Stimulated activated CD8-positive, alpha-beta memory T cell treated with anti-CD3 and anti-CD28 coated beads, Interleukin-2, amount 100 ng/mL, for 48 hours (primary cell): ENCODE measurements at places on chromosomes 6 and 20.
A peak's percentile ranks its signal among the peaks of the same experiment; 100 is the strongest.

GRCh38 chr6:41560431-41561192 is 14.4 kb downstream of the FOXP4 start:
- DNase-seq = peak; percentile 75

GRCh38 chr6:37503309-37503965 is 3.7 kb upstream of the CCDC167 start:
- no peak for DNase-seq

DNA sequence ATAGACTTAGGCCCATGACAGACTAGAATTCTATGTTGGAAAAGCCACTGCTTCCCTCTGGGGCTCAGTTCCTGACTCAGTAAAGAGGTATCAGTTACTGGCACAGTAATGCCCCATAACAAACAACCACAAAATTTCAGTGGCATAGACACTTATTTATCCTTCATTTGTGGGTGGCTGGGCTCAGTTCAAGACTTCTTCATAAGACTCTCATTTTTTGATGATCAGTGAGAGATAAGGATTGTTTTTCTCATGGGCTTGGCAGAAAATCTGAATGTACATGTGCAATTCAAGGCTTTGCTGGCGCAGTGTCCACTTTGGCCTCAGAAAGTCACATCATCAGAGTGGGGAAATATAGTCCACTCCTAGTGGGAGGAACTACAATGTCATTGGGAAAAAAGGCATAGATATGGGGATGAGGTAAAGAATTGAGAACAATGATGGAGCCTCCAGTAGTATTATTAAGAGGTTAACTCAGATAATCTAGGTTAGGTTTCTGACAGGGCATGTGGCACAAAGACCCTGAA is 384.6 kb upstream of the FLRT3 start:
- no peak for DNase-seq

- no peak for DNase-seq
These were observed 18.6 kb downstream of the MYCT1 start for GRCh38 chr6:152716322-152716721.

- DNase-seq = no peak
These were observed 691.9 kb downstream of the RFPL4B start for GRCh38 chr6:113039005-113039404.

DNA sequence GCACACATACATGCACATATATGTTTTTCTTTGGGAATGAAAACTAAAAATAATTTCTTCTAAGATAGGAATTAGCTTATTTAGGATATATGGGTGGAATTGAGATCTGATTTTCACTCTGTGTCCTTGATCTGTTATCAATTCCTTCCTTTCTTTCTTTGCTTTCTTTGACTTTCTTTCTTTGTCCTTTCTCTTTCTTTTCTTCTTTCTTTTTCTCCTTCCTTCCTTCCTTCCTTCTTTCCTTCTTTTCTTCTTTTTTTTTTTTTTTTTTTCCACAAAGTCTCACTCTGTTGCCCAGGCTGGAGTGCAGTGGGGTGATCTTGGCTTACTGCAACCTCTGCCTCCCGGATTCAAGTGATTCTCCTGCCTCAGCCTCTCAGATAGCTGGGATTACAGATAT is 28.1 kb downstream of the PCMT1 start:
- DNase-seq = no peak

DNA sequence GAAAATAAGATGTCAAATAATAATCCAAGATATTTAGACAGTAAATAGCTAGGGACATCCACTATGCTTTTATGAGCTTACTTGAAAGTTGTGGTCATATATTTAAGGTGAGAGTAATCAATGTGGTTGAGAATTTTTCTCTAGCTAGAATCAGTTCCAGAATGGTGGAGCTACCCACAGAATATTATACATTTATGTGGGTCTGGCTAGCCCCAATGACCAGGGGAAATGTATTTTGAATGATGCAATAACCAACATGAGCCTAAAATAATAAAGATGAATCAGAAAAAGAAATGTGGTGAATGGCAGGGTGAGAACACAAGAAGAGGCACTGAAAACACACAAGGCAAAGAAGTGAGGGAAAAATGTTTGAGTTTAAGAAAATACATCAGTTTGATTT is 325.7 kb downstream of the TBC1D32 start:
- DNase-seq = no peak

DNA sequence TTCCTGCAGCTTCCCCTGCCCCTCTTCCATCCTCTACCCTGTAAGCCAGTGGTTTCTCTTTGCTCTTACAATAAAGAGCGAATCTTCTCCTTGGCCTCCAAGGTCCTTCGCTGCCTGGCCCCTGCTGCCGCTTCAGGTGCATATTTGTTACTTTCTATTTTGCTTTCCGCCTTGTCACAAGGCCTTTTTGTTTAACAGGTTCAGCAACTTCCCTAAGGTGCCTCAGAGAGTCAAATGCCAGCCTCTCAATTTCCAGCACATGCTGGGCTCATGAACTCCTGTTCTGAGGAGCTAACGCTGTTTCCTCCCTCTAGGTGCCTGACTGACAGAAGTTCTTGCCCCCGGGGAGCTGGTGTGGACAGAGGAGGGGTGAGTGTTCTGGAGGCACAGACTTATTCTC is 42.4 kb upstream of the EPB41L1 start:
- DNase-seq = no peak
